Upper lobe of right lung (tissue), 1 donor: ENCODE measurements at places on chromosomes 7 and 10. TPM values are rescaled to one million over a fixed set of nuclear protein-coding genes. Genes with fewer than 3 reads are reported as not detected.
A peak's percentile ranks its signal among the peaks of the same experiment; 100 is the strongest.

Gene HNRNPF
- total RNA-seq, result 183 TPM

Gene PIK3AP1
- total RNA-seq, result 65.2 TPM

GRCh38 chr7:141409801-141410329 lies 141.3 kb upstream of the AGK start:
- no peaks in the 10 kb centered on the region for H3K36me3 ChIP-seq
- no peaks in the 10 kb centered on the region for H3K27me3 ChIP-seq
- H3K4me3 ChIP-seq, result no peak overlapping the region
- H3K4me1 ChIP-seq, result no peaks in the 10 kb centered on the region

DNA sequence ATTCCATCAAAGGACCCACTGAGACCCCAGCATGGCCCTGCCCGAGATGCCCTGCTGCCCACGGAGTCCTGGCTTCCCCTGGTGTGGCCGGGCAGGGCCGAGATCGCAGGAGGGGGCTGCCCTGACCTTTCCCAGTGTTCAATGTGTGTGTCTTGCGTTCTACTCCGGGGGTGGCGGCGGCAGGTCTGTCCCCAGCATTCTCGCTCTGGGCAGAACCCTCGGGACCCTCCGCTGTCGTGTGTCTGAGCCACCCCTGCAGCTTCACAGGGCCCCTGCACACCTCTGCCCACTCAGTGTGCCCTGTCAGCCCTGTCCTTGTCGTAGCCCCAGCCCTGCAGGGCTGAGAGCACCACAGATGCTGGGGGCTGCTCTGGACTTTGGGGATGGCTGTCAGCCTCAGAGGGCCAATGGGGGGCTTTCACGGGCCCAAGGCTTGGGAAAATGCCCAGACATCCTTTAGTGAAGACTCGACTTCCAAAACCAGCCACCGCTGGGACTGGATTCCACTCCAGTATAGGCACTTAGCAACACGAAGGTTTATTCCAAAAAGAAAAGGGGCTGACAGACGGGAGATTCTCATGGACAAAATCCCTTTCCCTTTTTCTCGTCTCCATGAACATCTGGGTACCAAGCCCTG lies 30.0 kb upstream of the KNDC1 start:
- no peak overlapping the region for H3K4me3 ChIP-seq
- H3K27ac ChIP-seq, result no peak overlapping the region
- no peak for DNase-seq
- H3K27me3 ChIP-seq, result peaks cover 16% of the 10 kb centered on the region

DNA sequence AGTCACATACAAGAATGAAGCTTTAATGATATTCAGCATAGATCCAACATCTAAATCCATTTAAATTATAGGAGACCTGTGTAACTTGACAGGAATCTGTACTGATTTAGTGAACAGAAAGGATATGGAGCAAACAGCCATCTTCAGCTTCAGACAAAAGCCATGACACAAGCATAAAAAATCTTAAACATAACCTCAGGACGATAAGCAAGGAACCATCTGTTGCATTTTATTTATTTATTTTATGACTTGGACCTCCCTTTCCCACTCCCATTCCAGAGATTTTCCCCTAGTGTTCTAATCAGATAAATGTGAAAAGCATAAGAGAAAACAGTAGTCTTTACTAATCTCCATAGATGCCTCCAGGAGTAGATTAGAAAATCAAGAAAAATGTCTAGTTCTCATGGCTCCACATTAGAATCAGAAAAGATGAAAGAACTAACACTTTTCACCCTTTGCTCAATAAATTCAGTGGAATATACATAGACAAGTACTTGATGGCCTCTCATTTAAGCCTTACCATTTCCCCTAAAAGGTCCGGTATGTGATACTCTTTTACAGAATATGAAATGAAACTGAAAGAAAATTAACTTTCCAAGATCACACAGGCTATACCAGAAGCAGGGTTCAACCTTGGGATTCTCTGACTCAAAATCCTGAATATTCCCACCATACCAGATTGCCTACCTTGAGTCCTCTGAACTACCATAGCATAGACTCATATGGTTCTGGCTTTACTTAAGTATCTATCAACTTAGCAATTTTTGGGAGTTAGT lies 15.2 kb downstream of the CACNA2D1 start:
- H3K4me3 ChIP-seq, result no peak overlapping the region
- H3K27ac ChIP-seq, result no peak overlapping the region
- no peak for DNase-seq
- no peaks in the 10 kb centered on the region for H3K4me1 ChIP-seq
- no peaks in the 10 kb centered on the region for H3K36me3 ChIP-seq
- no peaks in the 10 kb centered on the region for H3K27me3 ChIP-seq

GRCh38 chr7:137395420-137395819 lies 51.9 kb upstream of the PTN start:
- no peaks in the 10 kb centered on the region for H3K36me3 ChIP-seq
- no peak overlapping the region for H3K4me3 ChIP-seq
- H3K27ac ChIP-seq, result no peak overlapping the region

DNA sequence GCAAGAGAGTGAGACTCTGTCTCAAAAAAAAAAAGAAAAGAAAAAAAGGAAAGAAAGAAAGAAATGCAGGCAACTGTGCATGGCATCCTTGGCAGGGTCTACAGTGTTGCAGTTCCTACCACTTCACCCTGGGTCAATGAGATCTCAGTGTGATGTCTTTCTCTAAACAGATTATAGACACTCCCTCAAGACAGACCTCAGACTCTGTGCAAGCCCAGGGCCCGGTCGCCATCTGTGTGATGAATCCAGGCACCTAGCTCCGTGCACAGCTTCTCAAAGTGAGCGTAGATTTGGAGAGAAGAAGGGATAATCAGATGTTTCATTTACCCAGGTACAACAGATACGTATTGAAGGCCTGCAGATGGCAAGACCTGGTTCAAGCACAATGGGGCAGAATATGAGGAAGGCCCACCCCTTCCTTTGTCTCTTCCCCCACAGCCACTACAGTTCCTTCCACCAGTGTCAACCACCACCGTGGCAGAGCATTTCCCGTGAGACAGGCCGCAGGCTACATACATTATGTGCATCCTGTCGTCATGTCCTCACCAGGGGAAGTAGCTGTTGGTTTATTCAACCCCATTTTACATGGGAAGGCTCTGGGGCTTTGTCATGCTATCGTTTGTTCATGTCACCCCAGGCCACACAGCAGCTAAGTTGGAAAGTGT lies 471.7 kb upstream of the GALNT17 start:
- no peaks in the 10 kb centered on the region for H3K27me3 ChIP-seq
- no peak overlapping the region for H3K27ac ChIP-seq
- H3K4me1 ChIP-seq, result no peaks in the 10 kb centered on the region
- no peak for DNase-seq
- H3K36me3 ChIP-seq, result no peaks in the 10 kb centered on the region
- H3K4me3 ChIP-seq, result no peak overlapping the region

- peak overlapping the region; percentile 36 for H3K27ac ChIP-seq
- H3K4me1 ChIP-seq, result peaks cover 15% of the 10 kb centered on the region
- no peaks in the 10 kb centered on the region for H3K27me3 ChIP-seq
- no peak overlapping the region for H3K4me3 ChIP-seq
- H3K36me3 ChIP-seq, result no peaks in the 10 kb centered on the region
- peak; percentile 73 for DNase-seq
Observed at GRCh38 chr10:124145109-124145870, 51.9 kb upstream of the CHST15 start.
